Activated CD8-positive, alpha-beta memory T cell treated with anti-CD3 and anti-CD28 coated beads, Interleukin-2, amount 50 U/mL, for 48 hours (primary cell): ENCODE measurements at places on chromosomes 12 and 14.

GRCh38 chr14:70020352-70021170, 141.3 kb downstream of the SMOC1 start:
- no peak for DNase-seq

GRCh38 chr14:37641117-37641516, 45.7 kb downstream of the TTC6 start:
- no peak for DNase-seq

DNA sequence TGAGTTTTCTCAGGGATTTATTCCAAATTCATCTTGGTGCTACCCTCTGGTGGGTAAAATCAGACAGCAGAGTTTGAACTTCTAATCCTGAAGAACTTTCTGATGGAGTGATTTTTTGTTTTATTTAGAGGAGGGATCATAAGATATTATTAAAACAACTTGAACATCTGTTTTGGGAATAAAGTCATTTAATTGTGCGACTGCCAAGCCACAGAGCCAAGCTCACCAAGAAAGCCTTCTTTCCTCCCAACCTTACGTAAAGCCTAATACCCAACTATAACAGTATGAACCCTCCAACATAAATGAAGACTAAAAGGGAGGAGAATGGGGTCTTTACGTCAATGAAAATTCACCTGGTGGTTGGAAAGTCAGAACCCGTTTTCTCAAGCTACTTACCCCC, 205.5 kb upstream of the IGF1 start:
- DNase-seq: no peak

GRCh38 chr14:98943907-98944306, 328.1 kb downstream of the BCL11B start:
- DNase-seq: no peak

DNA sequence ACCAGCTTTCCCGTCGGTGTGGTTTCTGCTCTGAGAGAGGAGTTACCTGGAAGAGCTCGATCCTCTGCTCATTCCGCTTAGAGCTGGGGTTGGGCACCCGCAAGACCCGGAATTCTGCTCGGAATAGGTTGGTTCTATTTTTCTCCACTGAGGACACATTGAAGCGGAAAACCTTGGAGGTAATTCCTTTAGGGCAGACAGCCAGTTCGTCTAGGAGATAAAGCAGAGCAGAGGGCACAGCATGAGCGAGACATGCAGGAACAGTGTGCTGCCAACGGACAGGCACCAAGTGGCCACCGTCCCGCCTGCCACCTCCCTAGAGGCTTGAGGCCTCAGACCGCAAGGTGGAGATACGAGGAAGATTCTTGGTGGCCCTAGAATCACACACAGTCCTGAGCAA, 10.3 kb downstream of the TGFB3 start:
- DNase-seq: no peak

- DNase-seq: no peak
Measured at GRCh38 chr12:125794401-125794800, 729.2 kb downstream of the AACS start.

DNA sequence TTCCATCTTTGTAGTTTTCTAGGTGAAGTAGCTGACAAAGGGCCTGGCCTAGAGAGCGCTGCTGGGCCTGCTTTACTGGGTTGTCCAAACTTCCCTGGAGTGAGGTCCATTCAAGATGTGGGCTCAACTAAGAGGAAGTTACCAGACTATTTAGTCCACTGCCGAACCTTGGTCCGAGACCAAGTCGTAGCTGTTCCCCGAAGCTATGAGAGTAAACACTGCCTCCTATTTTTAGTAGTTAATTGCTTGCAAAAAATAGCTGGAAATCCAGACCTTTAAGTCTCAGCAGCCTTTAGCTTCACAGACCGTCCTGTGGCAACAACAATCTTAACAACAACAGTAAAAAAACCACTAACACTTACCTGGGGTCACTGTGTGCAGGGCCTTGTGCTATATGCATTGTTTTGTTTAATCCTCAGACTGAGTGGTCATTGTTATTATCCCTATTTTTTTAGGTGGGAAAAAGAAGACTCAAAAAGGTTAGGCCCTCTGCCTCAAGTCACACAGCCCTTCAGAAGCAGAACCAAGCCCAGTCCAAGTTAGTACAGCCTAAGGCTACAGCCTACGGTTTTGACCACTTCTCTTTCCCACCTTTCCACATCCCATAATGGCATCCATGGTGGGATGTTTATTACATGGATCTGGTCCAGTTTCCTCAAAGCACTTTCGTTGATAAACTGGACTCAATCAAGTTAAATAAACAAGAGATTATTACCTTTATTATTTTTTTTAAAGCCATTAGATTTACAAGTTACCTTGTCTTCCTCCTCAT, 30.6 kb downstream of the SOCS2 start:
- DNase-seq: no peak

DNA sequence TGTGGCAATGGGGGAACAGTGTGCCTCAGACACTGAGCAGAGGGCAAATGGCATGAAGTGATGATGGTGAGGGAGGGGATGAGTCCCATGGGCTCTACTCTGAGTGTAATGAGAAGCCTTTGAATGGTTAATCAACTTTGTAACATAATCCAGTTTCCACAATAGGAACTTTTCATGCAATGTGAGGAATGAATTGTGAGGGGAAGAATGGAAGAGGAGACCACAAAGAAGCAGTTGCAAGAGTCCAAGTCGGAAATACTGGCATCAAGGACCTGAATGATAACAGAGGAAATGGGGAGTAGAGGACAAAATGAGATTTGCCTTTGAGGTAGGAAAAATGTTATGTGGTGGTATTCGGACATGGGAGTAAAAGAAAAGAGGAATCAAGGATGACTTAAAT, 476.9 kb upstream of the PRICKLE1 start:
- DNase-seq: no peak

DNA sequence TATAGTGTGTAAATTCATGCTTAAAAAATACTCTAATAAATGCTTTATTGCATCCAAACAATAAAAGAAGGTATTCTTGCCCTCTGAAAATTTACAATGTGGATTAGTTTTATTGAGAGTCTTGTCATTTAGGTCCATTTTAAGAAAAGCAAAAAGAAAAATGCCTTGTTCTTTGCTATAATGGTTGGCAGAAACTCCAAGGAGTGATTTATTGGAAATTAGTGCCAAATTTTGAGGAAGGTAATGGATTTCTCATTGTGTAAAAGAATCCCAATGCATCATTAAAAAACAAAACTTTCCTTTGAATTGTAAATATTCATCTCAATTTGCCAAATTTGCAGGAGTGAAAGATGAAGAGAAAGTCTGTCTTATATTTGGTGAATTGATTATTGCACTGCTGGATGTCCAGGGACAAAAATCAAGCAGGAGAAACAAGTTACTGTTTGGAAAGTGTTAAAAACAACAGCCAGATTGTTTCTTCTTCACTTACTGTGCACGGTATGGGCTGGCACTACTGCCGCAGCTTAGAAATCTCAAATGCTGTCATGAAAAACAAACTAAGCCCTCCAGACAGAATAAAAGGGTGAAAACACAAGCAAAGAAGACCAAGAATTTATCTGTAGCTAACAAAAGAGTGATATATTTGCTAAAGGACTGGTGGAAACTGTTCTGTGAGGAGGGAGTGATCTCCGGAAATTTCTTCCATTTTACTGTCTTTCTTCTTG, 511.7 kb downstream of the TMTC2 start:
- no peak for DNase-seq

DNA sequence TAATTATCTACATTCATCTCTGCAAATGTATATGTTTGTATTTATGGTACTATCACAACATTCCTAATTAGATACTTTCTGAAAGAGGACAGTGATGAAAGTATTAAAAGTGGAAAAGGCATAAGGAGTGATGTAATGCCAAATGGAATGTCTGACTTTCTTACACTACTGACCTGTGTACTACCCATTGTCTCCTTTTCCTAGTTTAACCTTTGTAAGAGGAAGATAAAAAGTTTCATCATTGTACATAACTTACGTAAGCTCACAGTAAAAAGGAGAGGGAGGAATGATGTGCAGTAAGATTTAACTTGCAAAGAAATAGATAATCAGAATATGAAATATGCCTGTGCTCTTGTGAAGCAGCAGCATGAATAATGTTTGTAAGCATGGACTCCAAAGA, 55.9 kb downstream of the SOX5 start:
- DNase-seq: no peak

GRCh38 chr14:67856827-67857226, 37.2 kb downstream of the RAD51B start:
- DNase-seq: no peak

GRCh38 chr14:93538413-93538812, 107.7 kb downstream of the UNC79 start:
- DNase-seq: no peak

GRCh38 chr12:107393043-107393717, 292.4 kb upstream of the PWP1 start:
- DNase-seq: no peak

DNA sequence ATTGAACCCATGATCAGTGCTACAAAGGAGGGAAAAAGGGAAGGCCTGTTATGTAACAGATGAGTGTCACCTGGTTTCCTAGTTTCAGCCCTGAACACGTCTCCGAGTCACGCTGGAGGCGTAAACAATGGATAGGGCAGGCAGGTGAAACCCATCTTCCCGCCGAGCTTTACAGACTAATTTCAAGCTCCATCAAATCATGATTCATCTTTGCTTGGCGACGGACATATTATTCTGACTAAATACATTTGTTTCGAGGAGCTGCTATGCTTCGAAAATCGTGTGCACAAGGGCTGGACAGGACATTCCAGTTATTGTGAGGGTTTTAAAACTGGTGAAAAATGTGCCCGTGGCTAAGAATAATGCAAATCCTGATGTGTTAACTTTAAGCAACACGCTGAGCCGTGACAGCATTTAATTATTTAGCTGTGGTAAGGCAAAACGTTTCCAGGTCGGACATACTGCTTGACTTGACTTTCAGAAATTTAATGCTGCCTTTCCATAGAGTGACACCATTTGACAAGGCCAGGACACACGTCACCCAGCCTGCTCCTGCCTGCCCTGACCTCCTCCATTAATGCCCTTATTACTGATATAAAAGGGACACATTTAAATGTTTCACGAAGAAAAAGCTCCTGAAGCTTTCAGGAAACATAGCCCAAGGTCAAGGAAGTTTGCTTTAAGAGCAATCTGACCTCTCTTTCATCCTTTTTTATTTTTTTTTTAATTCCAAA, 1203.5 kb upstream of the TMEM132C start:
- DNase-seq: no peak

DNA sequence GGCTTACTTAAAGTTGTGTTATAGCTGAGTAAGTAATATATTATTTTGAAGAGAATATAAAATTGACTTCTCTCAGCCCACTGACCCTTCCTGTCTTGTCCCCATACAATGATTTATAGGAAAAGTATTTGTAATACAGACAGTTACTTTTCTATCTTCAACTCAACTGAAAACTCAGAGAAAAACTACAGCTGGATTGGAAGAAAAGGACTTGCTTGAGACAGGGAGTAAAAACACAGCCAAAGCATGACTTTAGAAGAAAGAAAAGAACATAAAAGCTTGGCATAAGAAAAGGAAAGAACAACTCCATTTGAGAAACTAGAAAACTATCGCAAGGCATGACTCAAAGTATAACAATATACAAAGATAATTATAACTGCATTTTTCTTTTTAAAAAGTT, 57.5 kb downstream of the MSRB3 start:
- no peak for DNase-seq

GRCh38 chr14:102911991-102912761, 10.3 kb upstream of the AMN start:
- DNase-seq: no peak

DNA sequence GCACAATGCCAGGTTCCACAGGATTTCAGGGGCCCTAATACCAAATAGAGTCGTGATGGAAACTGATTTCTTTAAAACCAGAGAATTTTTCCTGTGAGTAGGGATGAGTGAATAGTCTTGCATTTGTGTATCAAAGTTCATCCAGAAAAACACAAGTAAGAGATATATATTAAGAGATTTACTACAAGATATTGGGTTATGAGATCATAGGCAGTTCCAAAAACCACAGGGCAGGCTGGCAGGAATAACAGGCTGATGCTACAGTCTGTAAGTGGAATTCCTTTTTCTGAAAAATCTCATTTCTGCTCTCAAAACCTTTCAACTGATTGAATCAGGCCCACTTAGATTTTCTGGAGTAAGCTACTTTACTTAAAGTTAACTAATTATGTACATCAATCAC, 1756.2 kb upstream of the SEL1L start:
- no peak for DNase-seq

- no peak for DNase-seq
Measured at GRCh38 chr14:65137648-65138307, 35.5 kb upstream of the MAX start.

DNA sequence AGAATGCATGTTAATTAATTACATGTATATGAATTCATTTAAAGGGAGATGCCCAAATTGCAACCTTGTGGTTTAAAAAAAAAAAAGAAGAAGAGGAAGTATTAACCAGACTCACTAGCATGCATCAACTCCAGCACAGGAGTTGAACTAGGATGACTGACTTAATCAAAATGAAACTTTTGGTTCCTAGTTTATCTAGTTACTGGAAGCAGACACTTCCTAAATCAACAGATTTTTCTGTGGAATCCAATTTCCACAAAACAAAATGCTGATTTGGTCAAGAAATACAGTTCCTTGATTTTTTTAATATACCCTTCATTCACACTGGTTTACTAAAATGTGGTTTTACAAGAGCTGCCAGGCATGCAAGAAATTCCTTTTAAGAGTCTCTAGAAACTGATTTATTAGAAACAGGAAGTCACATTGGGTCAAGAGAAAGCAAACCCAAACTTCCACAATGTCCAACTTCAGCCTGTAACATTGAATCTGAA, 41.6 kb downstream of the ITPR2 start:
- no peak for DNase-seq

DNA sequence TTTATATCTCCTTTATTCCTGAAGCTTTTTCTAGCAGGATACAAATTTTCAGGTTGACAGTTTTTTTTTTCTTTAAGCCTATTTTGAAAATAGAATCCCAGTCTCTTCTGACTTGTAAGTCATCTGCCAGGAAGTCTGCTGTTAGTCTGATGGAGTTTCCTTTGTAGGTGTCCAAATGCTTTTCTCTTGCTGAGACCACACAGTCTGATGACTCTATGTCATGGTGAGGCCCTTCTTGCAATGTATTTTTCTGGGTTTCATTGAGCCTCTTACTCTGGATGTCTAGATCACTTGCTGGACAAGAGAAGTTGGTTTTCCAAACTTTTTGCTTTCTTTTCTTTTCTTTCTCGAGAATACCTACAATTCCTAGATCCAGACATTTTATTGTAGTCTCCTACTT, 30.6 kb downstream of the USP15 start:
- DNase-seq: no peak

GRCh38 chr14:33307691-33308251, 369.1 kb downstream of the NPAS3 start:
- DNase-seq: no peak

- no peak for DNase-seq
Measured at GRCh38 chr12:106987846-106988245, 900 bp upstream of the MTERF2 start.

- no peak for DNase-seq
Measured at GRCh38 chr12:25458047-25458552, 95.0 kb downstream of the LMNTD1 start.

DNA sequence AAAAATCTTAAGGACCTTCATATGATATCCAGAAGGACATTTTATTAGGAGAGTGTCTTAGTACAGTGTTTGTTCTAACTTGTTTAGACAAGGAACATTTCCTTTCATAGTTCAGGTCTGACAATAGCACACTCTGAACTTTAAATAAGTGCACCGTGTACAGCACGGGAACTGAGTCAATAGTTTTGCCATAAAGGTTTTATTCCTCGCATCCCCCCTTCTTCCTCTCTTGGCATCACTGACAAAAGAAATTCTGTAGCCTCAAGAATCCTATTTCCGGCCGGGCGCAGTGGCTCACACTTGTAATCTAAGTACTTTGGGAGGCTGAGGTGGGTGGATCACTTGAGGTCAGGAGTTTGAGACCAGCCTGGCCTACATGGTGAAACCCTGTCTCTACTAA, 58.3 kb downstream of the TMCC3 start:
- no peak for DNase-seq
